ENCODE measurements at places on chromosomes 2 and 18.

DNA sequence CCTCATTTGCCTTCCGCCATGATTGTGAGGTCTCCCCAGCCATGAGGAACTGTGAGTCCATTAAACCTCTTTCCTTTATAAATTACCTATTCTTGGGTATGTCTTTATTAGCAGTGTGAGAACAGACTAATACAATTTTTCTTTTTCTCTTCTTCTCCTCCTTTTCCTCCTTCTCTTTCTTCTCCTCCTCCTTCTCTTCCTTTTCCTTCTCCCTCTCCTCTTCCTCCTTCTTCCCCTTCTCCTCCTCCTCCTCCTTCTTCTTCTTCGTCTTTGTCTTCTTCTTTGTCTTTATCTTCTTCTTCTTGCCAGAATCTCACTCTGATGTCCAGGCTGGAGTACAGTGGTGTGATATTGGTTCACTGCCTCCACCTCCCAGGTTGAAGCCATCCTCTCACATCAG, 20.2 kb downstream of the SKA1 start:
- DNase-seq = no peak

DNA sequence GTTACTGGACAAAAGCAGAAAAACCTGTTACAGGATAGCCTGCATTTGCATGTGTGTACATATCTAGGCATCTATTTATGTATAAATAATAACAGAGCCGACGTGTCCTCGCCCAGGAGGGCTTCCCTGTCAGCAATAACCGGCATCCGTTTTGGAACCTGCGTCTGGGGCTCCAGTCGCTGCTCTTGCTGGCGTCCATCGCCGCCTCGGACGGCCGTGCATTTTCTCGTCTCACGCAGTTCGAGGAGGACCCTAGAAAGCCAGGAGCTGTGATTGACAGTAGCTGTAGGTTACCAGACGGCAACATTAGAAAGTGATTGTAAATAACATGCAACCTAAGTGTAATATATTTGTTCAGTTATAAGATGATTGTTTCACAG, 132.6 kb downstream of the NFATC1 start:
- no peak for DNase-seq

GRCh38 chr2:203708846-203709396, 2.5 kb downstream of the CD28 start:
- DNase-seq = no peak

- DNase-seq = no peak
Observed at GRCh38 chr18:56460581-56460980, 177.8 kb downstream of the TXNL1 start.

DNA sequence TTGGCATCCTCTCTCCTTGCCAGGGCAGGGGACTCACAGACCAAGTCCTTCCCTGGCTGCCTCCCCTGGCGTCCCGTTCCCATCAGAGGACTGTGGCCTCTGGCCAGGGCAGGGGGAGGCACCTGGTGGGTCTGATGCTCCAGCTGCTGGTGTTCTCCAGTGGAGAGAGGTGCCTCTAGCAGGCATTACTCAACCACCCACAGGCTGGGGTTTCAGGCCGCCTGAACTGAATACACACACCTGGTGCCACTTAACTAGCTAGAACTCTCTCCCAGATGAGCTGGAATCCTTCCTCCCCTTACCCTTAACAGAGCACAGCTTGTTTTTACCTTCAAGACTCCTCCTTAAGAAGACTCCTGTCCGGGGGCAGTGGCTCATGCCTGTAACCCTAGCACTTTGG, 37.7 kb upstream of the CNGA3 start:
- no peak for DNase-seq

- no peak for DNase-seq
Observed at GRCh38 chr2:151922845-151923666, 94.8 kb upstream of the ARL5A start.

GRCh38 chr2:101478181-101479001, 3.5 kb upstream of the RFX8 start:
- DNase-seq = no peak

- peak; percentile 54 for DNase-seq
Observed at GRCh38 chr18:58135701-58136331, 91.8 kb downstream of the NEDD4L start.

DNA sequence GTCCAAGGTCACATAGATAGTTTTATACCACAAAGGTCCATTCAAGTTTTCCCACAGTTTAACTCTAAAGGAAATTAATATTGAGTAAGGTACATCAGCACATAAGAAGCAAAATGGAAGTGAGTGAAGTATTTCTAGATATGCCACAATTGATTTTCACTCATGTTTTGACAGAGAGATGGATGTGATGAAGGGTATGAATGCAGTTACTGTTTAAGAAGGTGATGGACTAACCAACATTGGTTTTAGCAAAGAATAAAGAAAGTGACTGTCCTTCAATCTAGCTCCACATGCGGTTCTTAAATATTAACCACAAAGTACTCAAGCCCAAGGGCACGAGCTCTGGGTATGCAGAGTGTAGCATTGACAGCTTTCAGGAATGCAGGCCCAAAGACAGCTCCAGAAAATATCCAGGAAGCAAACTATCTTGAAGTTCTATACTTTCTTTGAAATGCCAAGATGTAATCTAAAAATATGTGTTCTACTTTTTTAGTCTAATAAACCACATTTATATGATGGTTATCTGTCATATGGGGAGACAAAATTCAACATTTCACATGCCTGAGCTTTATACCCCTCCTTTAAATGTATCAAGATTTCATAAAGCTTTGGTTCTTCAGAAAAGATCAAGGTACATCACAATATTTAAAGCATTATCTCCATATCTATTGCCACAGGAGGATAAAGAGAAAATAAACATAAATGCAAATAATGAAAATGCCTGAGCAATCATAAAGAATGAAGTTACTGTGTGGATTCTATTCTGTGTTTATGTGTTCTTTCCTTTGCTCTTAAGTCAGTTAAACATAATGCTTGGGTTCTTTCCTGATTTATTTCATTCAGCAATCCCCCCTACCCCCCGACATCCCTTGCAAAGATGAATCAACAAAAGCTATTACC, 6.7 kb upstream of the SCN1A start:
- DNase-seq = no peak

- DNase-seq = no peak
Observed at GRCh38 chr2:182824767-182825158, 41.7 kb downstream of the FRZB start.

GRCh38 chr2:189056200-189057106, 82.3 kb downstream of the COL3A1 start:
- no peak for DNase-seq

- no peak for DNase-seq
Observed at GRCh38 chr18:34647251-34647650, 62.8 kb upstream of the DTNA start.

DNA sequence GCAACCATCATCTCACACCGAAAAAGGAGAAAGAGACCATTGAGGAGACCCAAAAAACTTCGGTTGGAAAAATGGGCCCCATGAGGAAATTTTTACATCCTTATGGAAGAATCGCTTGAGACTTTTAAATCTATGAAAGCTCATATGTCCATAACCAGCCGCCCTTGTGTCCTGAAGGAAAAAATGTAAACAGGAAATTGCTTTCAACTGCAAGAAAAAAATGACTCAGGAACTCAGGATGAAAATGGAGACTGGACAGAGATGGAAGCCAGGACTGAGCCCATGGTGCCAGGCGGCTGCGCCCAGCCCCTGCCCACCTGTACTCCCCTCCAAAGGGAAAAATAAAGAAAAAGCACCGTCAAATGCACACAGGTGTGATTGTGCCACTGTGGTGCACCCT, 81.5 kb upstream of the SLC66A3 start:
- no peak for DNase-seq

DNA sequence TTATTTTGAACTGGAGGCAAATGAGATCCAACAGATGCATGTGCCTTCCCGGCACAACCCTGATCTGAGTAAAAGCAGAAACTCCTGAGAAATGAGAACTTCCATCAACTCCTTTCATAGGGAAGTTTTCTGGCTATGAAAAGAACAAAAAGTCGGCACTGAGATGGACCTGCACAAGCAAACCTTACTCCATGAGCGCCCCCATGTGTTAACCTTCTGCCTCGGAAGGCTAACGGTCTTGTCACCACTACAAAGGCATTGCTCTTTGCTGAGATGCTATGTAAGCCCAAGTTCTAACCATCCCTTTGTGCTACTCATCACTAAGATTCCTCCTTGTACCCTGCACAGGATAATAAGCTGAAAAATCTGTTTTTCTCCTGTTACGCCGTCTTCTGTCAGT, 57.3 kb upstream of the SULT1C3 start:
- DNase-seq = no peak

DNA sequence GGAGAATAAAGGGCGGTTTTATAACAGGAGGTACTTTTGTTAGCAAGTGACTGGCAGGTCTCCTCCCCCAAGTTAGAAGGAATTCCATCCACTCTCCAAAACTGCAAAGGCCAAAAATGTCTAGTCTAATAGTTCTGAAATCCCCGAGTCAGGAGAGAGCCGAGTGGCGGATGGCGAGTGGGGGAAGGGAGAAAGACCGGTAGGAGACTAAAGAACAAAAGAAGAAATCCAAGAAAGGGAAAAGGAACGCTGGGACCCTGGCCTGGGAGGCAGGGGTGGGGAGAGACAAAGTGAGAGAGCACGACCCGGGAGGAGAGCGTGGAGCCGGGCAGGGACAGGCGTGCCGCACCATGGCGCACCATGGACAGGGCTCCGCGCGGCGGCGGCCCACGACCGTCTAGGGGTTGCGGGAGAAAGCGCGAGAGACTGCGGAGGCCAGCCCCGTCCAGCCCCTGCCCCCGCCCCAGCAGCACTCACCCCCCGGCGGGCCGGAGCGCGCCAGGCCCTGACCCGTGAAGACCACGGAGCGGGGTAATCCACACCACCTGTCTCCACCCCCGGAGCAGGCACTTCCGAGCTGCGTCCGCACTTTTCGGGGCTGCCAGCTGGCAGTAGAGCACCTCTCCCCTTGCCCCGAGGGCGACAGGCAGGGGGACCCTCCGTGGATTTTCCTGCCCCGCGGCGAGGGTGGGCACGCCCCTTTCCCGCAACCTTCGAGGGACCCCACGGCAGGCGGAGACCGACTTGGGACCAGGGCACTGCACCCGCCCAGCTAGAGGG, 1.6 kb downstream of the CDH2 start:
- DNase-seq = no peak

DNA sequence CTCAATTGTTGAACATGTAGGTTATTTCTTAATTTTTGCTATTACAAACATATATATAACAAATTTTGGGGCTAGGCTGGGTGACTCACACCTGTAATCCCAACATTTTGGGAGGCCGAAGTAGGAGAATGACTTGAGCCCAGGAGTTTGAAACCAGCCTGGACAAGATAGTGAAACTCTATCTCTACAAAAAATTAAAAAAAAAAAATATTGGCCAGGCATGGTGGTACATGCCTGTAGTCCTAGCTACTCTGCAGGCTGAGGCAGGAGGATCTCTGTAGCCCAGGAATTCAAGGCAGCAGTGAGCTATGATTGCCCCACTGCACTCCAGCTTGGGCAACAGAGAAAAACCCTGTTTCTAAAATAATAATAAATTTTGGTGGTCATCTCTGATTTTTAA, 23.5 kb downstream of the SLC4A1AP start:
- DNase-seq = no peak

DNA sequence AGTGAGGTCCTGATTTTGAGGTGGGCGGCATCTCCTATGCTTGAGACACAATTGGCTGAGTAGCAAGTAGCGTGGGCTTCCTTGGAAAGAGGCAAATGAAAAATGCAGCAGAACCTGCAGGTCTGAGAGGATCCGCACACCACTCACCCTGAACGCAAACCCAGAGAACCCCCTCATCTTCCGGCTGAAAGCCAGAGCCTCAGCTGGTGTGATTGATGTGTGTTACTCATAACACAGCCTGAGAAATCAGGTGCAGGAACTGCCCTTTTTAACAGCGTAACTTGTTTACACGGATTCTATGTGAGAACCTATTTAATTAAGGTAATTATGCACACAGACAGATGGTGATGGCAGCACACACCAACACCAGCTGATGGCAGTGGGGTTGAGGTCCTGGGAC, 123.4 kb downstream of the MRO start:
- DNase-seq = no peak

DNA sequence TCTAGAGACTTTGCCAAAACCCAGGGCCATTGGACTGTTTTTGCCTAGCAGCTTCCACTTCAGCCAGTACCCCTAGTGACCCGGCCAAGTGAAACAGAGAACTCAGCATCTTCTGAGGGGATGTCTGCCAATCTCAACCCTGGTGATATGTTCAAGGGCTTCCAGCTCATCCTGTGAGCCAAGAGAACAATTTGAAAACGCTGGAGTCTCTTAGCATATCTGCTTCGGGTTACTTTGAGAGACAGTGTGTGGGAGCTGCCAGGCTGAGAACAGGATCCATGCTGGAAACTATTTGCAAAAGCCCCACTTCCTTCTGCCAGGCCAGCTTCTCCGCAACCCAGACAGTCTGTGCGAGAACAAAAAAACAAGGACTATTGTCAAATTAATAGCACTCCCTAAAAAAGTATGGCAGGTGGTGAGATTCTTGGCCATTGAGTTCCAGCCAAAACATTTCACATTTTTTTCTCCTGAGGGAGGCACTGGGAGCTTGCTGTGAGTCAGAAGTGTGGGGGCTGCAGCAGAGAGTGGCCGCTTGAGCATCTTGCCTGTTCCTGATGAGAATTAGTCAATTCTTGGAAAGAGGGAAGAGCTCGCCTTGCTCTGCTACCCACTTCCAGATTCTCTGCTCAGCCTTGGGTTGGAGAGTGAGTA, 395.6 kb upstream of the TRIB2 start:
- DNase-seq = no peak

DNA sequence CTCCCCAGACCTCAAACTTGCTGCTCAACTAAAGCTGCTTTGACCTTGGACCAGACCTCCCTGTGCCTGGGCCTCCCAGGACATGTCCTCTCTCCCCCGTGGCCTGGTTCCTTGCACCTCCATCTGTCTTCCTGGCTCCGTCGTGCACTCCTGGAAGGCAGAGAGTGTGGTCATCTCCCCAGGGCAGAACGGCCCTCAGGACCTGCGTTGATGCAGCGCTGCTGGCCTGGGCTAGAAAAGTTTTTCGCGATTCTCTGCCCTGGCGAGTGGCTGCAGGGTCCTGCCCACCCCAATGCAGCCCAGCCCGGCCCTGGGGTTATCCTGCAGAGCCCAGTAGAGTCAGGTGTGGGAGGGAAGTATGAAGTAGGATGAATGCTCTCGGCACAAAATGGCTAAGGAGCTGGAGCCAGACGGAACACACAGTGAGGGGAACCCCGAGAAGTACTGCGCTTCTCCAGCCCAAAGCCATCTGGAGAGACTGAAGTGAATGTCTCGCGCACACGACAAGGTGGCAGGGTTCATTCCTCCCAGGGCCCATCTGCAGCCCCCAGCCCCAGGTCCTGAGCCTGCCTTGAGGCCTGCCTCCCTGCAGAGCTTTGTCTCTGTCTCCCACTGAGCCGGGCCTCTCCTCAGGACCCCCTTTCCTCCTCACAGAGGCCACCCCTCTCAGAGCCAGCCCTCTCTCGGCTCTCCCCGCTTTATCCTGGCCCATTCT, 41.7 kb downstream of the ATOH8 start:
- no peak for DNase-seq
